Stimulated activated CD8-positive, alpha-beta memory T cell treated with anti-CD3 and anti-CD28 coated beads, Interleukin-2, amount 100 ng/mL, for 1 hour (primary cell): ENCODE measurements at places on chromosomes 11 and 22.

- no peak for DNase-seq
Measured at GRCh38 chr11:79013509-79013908, 427.3 kb downstream of the TENM4 start.

DNA sequence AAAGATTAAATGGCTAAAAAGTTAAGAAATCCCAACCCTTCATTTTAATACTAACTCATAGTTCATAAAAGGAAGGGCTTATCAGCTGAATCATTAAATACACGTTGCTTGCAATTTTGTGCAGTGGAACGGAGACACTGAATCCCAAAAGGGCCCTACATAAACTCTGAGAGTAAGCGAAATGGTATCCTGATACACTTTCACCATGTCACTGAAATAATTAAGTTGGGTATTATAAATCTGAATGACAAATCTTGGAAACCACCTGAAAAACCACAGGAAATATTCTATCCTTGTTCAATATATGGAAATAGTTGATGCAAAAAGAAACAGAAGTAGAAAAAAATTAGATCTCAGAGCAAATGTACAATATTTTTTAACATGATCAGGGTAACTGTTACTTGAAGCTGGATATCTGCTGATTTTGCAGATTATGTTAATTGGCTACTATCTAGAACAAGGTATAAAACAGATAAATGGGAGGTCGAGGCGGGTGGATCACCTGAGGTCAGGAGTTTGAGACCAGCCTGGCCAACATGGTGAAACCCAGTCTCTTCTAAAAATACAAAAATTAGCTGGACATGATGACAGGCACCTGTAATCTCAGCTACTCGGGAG, 55.1 kb downstream of the MAML2 start:
- no peak for DNase-seq

DNA sequence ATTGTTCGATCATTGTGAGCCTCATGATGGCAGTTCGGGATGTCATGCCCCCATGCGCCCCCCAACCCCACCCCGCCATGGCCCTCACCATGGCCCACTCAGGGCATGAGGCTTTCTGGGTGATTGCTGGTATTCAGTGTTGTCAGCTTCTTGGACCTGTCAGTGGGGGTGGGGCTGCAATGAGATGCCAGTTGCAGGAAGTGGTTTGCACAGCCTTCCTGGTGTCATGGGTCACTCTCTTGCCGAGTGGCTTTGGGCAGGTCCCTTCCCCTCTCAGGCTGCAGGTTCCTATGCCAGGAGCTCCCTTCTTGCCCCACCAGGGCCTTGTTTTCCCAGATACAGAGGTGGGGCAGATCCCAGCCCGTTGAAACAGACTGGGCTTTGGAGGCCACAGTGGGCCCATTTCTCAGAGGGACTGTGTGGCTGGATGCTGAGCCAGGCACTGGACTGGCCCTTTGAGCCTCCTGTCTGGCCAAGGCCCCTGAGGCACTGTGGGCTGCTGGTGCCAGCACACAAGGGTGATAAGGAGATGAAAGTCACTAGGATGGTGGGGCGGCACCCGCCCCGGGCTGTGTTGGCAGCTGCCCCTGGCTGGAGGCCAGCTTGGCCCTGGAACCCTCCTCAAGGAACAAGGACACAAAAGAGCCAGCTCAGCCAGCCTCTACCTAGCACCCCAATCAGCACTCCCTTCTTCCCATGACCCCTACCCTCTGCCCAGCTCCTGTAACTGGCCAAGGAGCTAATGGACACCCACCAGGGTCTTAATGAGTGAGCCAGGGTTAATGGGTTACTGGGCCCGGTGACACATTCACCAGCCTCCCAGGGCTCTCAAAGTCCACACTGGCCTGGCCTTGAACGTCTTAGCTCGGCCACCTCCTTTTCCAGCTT, 1.5 kb upstream of the GGT1 start:
- no peak for DNase-seq

DNA sequence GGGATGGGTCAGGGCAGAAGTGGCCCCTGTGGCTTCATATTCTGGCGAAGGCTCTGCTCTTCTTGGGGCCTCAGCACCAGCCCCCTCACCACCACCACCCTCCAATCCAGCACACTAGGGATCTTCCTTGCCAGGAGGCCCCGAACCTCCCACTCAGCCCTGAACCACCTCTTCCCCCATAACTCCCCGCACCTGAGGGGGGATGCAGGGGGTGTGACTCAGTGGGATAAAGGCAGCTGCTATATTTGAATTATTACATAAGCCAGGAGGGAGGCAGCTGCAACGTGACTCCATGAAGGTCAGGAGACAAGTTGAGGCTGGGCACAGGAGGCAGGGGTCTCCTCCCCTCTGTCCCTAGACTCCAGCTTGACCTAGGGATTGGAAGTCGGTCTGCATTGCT, 5.6 kb upstream of the PDE2A start:
- DNase-seq, result no peak

DNA sequence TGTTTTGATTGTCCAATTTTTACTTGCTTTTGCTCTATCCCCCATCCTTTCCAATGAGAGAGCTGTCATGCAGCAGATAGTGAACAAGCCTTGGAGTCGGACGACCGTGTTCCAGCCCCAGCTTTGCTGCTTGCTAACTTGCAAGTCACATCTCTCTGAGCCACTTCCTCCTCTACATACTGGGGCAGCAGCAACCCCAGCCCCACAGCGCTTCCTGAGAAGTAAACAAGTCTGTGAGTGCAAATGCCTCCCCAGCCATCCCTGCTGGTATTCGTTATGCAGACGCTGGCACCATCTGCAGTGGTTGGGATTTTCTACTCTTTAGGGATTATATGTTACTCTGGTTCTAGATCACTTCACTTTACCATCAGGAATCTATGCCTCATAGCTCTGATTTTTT, 35.0 kb downstream of the TPBGL start:
- DNase-seq, result peak; percentile 57

DNA sequence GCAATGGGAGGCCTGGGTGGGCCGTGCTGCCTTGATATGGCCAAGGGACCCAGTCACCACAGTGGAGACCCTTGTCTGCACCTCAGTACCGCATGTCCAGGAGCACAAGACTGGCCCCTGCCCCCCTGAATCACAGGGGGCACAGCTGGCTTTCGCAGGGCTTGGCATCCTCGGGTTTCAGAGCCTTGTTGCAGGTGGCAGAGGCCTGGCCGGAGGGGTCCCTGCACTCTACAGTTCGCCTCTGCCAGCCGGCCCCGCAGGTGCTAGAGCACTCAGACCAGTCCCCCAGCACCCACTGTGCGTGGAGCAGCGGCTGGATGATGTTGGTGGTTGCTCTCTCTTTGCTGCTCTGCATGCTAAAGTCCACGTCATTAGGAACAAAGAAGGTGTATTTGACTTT, 23.0 kb downstream of the ADAMTS8 start:
- DNase-seq, result no peak

DNA sequence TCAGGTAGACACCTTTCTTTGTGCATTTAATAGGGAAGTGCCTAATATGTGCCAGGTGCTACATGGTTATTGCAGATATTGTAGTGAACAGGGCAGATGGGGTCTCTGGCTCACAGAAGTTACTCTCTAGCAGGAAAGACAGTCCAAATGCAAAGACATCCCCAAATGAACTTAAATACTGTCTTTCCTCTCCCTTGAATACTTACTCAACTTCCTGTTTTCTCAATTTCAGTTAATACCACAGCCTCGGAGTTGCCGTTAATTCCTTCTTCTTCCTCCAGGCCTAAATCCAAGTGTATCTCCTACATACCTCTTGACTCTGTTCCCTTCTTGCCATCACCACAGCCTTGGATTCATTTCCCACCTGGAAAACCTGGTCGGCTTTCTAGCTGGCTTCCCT, 134.3 kb upstream of the SESN3 start:
- DNase-seq, result no peak

GRCh38 chr11:76236092-76236999, 30.0 kb upstream of the WNT11 start:
- no peak for DNase-seq

- DNase-seq, result no peak
Measured at GRCh38 chr11:82038154-82038553, 695.5 kb downstream of the FAM181B start.

DNA sequence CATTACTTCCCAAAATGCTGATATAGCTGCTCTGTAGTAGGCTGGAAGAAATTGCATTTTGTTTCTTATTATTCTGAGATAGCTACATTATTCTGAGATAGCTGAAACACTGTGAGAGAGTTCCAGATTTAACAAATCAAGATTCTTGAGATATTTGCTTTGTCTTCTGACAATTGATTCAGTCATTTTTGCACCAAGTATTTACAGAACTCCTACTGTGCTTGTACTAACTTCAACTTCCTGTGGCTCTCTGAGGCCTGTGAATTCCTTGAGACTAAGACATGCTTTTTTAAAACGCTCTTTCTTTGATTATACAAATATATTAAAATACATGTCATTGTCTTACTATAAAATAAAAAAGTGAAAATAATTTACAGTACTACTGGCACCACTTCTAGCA, 52.7 kb downstream of the USP47 start:
- no peak for DNase-seq

DNA sequence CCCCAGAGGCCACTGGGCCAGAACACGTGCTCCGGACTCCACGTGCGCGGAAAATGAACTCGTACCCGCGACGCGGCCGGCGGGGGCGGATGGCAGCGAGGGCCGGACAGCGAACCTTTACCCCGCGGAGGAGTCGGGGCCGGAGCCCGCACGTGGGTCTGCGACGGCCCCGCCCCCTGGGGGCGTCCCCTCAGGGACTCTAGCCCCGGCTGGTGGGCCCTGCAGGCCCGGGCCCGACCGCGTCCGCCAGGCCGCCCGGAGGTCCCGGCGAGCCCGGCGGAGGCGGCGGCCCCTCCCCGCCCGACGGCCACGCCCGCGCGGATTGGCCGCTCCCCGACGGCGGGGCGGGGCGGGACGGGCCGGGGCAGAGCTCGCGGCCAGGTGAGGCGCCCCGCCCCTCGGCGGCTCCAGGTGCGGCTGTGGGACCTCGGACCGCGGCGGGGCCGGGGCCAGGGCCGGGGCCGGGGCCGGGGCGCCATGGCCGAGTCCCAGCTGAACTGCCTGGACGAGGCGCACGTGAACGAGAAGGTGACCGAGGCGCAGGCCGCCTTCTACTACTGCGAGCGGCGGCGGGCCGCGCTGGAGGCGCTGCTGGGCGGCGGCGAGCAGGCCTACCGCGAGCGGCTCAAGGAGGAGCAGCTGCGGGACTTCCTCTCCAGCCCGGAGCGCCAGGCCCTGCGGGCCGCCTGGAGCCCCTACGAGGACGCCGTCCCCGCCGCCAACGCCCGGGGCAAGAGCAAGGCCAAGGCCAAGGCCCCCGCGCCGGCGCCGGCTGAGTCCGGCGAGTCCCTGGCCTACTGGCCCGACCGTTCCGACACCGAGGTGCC, at the start of gene FAM83F:
Gene FAM83F, plus strand, starts transcription at position 389 of the 827 bp plus-strand sequence. Its CDS starts 89 bp downstream, at position 478.
- DNase-seq, result no peak

DNA sequence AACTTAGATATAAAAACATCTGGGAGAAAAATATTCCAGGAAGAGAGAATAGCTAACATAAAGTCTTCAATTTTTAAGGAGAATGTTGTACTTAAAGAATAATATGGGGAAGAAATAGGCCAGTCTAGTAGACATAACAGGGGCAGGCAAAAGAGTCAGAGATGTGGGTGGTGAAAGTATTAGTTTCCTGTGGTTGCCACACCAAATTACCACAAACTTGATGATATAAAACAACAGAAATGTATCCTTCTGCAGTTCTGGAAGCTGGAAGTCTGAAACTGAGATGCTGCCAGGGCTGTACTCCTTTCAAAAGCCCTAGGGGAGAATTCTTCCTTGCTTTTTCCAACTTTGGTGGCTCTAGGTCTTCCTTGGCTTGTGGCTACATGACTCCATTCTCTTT, 1309.7 kb downstream of the LRRC4C start:
- no peak for DNase-seq

DNA sequence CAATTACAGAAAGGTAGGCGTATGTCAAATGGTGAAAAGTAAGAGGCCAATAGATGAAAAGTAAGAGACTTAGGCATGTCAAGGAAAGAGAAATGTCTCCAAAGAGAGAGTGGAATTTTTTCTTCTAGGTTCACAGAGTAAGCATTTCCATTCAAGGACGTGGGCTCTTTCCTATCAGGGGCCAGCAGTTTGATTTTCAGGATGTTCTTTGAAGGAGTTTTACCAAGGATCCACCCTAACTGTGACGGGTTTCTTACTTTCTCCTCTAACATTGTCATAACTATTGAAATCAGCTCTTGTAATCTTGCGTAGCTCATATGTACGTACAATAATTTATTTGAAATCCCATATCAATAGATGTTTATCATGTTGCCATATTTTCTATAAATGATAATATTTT, 2112.2 kb upstream of the RAG2 start:
- no peak for DNase-seq
